ENCODE measurements at places on chromosomes 12 and 14.

DNA sequence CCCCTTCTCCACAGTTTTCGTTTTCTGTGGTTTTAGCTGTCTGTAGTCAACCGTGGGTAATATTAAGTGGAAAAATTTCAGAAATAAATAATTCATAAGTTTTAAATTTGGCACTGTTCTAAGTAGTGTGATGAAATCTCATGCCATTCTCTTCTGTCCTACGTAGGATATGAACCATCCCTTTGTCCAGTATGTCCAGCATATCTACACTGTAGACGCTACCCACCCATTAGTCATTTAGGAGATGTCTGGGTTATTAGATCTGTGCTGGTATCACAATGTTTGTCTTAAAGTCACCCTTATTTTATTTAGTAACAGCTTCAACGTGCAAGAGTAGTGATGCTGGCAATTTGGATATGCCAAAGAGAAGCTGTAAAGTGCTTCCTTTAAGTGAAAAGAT lies 44.7 kb downstream of the ATF7IP start:
- DNase-seq, result no peak

- DNase-seq, result no peak
These were observed 144.7 kb downstream of the KTN1 start for GRCh38 chr14:55724736-55725135.

- no peak for DNase-seq
These were observed 139.1 kb downstream of the TMTC1 start for GRCh38 chr12:29644536-29645162.

DNA sequence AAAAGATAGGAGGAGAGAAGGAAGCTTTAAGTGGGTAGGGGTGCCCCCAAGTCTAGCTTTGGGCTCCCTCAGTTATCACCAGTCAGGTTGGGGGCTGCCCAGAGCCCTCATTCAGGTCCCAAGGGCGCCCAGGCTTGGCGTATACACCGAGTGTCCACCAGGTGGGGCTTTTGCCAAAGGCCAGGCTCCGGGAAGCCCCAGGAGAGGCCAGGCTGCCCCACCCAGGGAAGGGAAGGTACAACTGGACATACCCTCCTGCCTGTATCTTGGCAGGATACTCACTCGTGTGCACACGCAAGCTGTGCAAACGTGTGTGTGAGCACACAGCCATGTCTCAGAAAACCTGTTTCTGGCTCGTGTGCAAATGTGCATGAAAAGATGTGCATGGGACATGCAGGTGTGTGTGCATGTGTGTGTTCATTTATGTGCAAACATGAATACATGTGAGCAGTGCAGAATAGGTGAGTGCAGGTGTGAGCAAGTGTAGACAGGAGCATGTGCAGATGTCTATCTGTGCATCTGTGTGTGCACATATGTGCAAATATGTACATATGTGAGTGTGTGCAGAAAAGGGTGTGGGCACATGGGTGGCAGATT lies 103.9 kb upstream of the MYL2 start:
- peak; percentile 54 for DNase-seq

DNA sequence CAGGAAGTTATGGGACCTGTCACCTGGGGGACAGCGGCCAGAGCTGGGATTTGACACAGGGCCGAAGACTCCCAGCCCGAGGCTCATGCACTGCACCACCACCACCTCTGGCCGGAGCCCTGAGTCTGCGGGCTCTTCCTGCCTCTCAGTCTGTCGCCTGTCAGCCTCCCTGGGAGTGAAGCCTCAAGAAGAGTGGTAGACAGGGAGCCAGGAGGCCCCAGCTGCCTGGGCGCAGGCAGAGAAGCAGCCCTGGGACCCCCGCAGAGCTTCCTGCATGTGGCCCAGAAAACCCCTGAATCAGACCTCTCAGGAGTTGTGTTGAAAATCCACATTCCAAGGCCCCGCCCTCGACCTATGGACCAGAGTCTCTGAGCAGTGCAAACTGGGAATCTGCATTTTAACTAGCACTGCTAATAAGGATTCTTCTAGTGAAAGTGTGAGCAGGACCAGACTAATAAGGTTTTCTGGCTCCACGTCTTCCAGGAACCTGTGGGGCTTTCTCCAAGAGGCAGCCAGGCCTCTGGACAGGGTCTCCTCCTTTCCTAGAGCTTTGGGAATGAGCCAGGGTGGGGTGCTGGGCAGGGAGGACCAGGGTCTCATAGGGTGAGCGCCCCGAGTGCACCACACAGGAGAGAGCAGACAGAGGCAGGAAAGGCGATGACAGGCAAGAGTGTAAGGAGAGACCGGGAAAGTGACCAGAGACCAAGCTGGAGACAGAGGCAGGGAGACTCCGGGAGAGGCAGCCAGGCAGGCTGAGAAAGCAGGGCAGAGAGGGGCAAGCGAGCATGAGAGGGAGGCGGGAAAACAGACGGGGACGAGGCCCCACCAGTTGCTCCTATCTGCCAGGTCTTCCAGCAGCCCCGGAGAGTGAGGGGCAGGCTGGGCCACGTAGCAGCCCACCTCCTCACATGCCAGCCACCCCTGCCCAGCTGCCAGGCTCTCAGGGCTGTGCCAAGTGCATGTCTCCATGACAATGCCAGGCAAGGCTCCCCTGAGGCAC lies 112.4 kb downstream of the BCL11B start:
- no peak for DNase-seq

DNA sequence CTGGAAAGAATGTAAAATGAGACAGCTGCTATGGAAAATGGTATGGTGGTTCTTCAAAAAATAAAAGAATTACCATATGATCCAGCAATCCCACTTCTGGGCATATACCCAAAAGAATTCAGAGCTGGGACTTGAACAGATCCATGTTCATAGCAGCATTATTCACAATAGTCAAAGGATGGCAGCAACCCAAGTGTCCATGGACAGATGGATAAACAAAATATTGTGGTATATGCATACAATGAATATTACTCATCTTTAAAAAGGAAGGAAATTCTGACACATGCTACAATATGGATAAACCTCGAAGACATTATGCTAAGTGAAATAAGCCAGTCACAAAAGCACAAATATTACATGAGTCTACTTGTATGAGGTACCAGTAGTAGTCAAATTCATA lies 9.1 kb downstream of the RAB2B start:
- no peak for DNase-seq

- no peak for DNase-seq
These were observed 60.8 kb upstream of the CHGA start for GRCh38 chr14:92861856-92862745.

DNA sequence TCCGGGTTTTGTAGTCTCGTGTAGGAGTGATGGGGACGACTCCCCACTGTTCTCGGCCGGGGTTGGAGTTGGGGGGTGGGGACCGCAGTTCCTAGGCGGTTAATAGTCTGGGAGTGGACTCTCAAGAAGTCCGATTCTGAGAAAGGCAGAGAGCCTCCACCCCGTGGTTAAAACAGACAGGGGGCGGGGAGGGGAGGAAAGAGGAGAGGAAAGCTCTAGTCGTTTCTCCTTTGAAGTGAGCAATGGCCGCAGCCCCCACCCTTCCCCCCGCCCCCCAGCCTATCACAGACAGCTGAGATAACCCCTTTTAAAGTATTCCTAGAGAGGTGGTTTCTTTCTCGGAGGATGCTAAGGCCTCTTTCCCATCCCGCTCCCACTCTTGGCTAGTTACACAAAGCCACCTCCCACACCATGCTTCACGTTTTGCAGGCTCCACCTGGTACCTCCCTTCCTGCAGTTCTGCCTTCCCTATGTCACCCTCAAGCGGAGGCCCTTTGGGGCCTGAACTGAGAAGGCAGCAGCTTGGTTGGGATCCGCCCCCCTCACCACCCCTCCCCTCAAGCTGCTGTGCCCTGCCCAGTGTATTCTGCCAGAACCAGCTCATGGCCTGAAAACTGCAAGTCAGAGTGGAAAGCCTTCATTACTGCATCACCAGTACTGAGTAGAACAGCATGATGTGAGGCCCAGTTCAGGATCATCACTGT lies 853 bp downstream of the USP5 start:
- no peak for DNase-seq

DNA sequence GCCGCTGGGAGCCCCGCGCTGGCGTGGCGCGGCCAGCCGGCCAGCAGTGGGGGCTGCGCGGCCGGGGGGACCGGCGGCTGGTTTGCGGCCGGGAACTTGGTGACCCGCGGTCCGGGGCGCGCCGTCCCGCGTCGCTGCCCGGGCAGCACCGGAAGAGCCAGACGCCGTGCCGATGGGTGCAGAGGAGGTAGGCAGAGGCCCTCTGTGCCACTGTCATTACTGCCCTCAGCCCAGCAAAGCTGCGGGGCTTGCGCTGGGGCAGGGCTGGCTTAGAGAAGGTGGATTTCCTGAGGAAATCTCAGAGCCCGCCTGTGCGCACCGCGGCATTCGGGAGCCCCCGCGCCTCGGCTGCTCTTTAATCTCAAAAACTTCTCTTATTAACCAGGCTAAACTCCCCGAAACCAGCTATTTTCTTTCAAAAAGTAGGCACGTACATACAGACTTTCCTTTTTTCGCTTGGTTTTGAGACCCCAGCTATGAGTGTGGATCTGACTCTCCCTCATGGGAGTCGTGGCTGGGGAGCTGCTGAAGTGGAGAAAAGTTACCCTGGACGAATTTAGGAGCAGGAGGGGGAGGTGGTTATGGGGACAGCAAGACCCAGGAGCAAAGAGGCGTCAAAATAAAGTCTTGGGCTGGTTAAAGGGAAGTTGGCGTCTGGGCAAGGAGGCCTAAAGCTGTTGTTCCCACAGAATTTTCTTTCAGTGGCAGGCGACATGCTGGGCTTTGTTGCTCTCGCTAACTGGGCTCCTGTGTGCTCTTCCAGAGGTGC lies 802 bp downstream of the SUSD6 start:
- DNase-seq, result peak; percentile 51

- no peak for DNase-seq
These were observed 61.1 kb downstream of the RAB35 start for GRCh38 chr12:120055231-120056000.

GRCh38 chr14:74645244-74645643 lies 33.2 kb upstream of the LTBP2 start:
- peak; percentile 31 for DNase-seq

GRCh38 chr12:121167232-121167820 lies 34.6 kb downstream of the P2RX7 start:
- no peak for DNase-seq

DNA sequence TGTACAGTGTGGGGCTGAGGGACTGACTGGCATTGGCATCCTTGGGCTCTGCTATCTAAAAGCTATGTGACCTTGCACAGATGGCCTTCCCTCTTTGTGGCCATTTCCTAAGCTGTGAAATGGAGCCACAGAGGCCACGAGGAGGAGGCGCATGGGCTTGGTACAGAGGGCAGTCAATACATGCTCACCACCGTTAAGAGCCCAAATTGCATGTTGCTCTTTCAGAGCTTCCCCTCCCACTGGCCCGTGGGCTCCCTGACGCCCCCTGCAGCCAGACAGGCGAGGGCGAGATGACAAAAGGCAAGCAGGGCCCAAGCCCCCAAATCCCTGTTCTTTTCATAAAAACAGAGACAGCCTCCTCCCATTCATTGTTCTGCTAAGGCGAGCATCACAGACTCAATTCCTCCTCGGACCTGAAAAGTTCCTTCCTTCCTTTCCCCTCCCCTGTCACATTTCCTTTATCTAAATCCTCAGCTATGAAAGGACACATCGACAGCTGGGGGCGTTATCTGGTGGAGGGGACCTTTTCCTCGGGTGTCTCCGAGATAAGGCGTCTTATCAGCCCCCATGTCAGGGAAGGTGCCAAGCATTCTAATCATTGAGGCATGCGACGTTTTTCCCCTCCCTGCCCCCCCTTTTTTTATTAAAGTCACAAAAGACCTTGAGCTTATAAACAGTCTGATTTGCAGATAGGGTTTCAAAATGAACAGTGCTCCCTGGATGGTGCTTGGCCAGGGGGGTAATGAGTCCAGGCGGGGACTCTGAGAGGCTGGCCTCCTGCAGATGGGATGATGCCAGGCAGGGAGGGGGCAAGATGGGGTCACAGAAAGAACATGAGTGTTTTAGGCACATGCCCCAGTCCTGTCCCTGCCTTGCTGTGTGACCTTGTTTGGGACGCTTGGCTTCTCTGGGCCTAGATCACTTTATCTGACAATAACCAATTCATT lies 26.4 kb downstream of the FAM222A start:
- no peak for DNase-seq

DNA sequence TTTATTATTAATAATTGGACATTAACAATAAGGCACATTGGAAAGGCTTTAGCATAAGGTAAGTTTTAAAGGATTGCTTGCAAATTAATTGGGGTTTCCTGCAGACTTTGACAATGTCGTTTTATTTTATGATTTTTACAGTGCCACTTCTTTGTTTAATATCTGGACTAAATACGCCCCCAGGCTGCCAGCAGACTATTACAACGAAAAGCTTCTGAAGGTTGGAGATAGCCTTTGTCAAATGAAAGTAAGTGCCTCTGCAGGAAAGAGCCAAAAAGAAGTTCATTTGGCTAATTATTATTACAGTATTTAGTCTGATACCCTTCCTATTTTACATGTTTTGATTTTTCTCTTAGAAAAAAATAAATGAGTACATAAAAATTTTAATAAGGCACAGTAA lies 11.3 kb downstream of the CFAP54 start:
- no peak for DNase-seq

DNA sequence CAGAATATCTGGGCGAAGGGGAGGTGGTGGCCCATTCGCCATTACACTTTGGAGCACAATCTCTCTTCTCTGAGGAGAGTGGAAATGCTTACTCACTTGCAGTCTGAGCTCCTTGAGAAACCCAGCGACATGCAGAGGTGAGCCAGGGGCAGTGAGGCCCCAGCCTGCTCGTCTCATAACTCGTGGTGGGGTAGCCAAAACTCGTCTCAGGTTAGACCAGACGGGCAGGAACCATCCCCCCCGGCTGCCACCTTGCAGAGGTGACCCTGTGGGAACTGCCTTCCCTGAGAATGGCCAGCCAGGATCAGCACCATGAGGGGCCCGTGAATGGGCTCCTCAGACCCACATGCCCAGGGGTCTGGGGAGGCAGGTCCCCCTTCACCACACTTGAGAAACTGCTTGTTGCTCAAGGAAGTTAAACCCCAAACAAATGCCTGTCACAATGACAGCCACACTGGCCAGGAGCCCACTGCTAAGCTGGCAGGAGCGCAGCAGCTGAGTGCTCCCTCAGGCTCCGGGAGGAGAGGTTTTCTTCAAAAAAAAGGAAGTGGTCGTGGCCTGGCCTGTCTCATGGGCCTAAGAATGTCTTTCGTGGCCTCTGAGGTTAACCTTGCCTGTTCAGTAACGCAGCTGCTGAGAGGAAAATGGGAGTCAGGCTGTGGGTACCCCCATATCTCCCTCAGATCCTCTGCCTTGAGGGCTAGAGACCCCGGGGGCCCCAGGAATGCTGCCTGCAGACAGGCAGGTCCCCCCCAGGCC lies 9.2 kb upstream of the ALDH2 start:
- DNase-seq, result no peak

DNA sequence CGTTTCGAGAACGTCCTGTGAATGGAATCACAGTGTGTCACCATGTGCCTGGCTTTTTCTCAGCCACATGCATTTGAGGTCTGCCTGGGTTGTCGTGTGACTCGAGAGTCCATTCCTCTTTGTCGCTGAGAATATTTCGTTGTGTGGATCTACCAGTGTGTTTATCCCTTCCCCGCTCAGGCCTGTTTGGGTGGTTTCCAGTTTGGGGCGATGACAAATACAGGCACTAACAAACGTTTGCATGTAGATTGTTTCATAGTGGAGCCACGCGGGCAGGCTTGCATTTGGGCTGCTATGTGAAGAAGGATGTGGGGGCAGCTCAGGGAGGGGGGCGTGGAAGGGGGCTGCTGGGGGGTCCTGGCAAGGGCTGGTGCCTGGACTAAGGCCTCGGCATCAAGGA lies 14.1 kb downstream of the RIN3 start:
- DNase-seq, result no peak

GRCh38 chr12:2265461-2266167 lies 212.8 kb downstream of the CACNA1C start:
- no peak for DNase-seq

Measured in small intestine (tissue), 16 donors.